ENCODE measurements at places on chromosomes 11 and 22.

DNA sequence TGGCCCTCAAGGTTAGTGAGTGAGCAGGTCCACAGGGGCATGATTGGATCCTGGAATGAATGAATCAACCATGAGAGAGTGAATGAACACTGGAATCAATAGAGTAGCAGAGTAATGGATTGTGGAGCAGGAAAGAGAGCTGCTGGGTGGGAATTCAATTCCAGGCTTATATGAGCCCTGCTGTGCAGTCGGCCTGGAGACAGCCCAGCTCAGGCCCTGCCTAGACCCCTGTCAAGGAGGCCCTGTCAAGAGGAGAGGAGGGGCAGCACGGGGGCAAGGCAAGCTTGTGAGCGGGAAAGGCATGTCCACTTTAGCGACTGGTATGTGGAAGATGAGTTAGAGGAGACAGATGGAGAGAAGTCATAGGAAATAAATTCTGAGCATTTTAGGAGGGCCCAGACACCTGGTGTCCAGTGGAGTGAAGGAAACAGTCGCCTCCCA is 1.3 kb upstream of the FOLR1 start:
- DNase-seq, result no peak

GRCh38 chr22:28813772-28814518 is 13.6 kb upstream of the XBP1 start:
- DNase-seq, result no peak

GRCh38 chr22:20965104-20965887 is 1.8 kb upstream of the AIFM3 start:
- no peak for DNase-seq

DNA sequence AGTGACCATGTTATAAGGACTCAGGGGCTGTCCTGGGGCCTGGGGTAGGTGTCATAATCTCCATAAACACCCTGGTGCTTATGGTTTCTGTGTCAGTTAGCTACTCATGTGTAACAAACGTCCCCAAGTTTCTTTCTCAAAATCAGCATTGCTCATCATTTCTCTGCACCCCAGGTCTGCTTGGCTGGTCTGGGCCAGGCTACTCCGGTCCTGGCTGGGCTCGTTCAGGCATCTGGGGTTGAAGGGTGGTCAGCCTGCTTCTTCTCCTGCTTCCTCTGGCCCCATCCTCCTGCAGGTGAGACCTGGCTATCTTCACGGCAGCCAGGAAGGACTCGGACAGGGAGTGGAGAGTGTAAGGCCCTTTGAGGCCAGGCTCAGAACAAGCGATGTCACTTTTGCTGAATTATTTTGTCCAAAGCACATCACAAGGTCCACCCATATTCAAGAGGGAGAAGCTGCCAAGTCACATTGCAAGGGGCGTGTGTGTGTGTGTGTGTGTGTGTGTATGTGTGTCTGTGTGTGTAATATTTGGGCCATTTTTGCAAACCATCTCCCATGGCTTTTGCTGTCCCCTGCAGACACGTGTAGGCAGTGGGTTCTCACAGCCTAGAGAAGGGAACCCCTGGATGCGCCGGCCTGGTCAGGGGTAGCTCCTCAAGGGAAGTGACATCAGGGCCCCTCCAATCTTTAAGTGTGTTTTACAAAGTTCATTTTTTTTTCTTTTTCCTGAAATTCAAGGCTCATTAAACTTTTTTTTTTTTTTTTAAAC is 535.8 kb downstream of the TBC1D22A start:
- no peak for DNase-seq

- no peak for DNase-seq
These were observed 31.3 kb downstream of the CYTH4 start for GRCh38 chr22:37313376-37314314.

DNA sequence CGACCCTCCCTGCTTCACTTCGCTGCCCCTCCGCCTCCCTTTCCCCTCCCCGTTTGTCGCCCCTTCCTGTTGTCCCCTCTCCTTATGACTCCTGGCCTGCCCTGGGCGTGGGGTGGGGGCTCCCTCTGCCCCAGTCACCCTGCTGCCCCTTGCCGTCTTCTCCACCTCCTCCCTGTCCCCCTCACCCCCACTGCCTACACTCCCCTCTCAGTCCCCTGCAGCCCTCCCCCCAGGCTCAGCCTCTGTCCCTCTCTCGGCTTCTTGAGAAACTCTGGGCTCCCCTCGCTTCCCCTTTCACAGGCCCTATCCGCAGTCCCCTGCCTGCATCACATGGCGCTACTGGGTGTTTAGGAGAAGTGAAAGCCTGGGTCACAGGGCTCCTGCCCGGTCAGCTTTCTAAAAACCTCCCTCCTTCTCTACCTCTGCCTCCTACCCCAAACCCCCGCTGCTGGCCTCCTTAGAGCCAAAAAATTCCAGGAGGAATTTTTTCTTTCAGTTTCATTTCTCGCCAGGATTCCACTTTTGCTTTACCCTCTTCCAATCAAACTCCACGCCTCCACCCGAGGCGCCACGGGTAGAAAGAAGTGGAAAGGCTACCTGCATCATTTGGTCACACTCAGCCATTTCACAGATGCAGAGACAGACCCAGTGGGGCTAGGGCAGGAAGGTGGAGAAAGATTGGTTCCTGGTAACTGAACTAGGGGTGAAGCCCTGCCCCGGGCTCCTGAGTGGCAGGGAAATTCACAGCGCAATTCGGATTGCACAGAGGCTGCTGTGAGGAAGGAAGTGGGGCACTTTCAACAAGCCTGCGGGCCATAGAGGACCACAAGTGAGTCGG is at the start of gene SLC15A3:
Gene SLC15A3, minus strand, starts transcription at position 273 of the 838 bp plus-strand sequence. CDS start 625 bp downstream, outside the sequence.
- no peak for DNase-seq
